Ureter (tissue), 1 donor: ENCODE measurements at places on chromosomes 6 and 20. TPM values are rescaled to one million over a fixed set of nuclear protein-coding genes. Genes with fewer than 3 reads are reported as not detected.

DNA sequence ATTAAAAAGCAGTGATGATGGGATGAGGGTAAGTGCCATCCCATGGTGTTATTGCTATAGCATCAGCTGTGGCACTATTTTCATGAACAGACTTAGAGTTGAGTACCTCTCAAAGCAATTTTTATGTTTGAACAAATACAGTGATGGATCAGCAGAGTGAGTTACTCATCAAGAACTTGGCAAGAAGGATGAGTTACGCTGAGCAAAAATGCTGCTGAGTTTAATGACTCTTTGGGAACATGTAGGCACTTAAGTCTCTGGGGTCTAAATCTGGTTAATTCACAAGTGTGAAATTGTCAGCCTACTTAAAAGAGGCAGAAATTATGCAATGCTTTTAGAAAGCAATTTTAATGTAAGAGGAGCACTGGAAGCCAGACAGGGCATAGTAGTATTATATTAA is 78.5 kb upstream of the AHI1 start:
- no peak for DNase-seq

DNA sequence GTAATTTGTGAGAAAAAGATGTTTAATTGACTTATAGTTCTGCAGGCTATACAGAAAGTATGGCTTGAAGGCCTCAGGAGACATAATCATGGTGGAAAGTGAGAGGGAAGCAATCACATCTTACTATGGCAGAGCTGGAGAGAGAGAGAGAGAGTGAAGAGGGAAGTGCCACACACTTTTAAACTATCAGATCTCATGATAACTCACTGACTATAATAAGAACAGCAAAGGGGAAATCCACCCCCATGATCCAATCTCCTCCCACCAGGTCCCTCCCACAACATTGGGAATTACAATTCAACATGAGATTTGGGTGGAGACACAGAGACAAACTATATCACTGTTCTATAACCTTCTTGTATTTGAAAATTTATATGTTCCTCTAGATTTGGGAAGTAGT is 117.2 kb upstream of the BMP5 start:
- DNase-seq: no peak

- no peak for DNase-seq
Observed at GRCh38 chr6:154986787-154987235, 8.3 kb upstream of the TIAM2 start.

GRCh38 chr6:93794166-93794565 is 374.8 kb upstream of the EPHA7 start:
- no peak for DNase-seq

EGFL8 gene
- total RNA-seq: 26.3 TPM

CLPSL2 gene
- total RNA-seq: not detected

DNA sequence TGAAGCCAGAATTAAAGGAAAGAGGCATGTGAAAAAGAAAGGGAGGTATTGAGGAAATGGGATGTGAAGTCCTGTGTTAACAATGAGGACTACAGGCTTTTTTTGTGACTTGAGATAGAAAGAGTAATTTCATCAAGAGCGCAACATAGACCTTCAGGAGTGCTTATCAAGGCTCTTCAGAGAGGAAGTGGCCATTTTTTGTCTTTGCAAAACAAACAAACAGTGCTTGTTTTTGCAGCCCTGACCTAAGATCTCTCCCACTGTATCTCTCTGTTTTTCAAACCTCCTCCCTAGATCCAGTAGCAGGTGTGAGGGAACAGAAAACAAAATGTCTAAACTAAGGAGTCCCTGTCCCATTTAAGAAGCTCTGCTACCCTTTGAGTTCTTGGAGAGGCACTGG is 710.3 kb upstream of the MARCKS start:
- DNase-seq: no peak

- no peak for DNase-seq
Observed at GRCh38 chr20:63262836-63263235, 8.6 kb upstream of the NKAIN4 start.
